Stimulated activated CD8-positive, alpha-beta memory T cell treated with anti-CD3 and anti-CD28 coated beads, Interleukin-15, amount 100 ng/mL, for 4 hours (primary cell): ENCODE measurements at places on chromosomes 5 and 9.

- no peak for DNase-seq
These were observed 79.0 kb downstream of the MACROH2A1 start for GRCh38 chr5:135319928-135320606.

DNA sequence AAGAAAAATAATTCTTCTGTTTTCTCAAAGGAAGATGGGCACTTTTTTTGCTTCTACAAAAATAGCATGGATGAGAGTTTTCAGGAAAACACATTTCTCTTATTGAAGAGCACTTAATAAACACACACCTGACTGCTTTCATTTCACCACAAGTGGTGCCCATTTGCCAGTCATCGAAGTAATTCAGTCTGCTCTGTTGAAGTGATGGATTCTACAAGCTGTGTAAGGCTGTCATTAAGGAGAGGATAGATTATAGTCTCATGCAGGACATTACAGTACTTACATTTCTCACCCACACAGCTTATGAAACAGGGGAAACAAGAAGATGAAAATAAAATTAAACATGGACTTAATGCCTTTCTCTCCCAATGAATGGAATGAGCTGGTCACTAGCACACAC is 165.2 kb downstream of the NR2F1-AS1 start:
- DNase-seq, result no peak

GRCh38 chr9:6782981-6783380 is 25.2 kb downstream of the KDM4C start:
- no peak for DNase-seq

- DNase-seq, result no peak
These were observed 118.2 kb upstream of the CTNND2 start for GRCh38 chr5:12022444-12022843.

- DNase-seq, result no peak
These were observed 248.7 kb downstream of the TAF11L14 start for GRCh38 chr5:17882760-17883488.

DNA sequence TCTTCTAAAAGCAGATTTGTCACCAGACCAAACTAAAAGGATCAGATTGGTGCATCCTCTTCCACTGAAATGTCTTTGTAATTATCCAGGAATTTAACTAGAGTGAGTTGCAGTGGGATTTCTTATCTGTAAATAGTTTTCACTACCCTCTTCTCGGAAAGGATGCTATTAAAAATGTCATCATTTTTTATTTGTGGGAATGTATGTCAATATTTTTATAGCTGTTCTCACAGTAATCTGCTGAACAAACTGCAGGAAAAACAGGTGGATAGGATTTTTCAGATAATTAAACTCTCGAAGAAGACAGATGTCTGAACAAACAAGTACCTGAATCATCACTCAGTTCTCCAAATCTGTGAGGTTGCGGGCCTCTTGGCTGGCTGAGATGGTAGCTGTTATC is 62.7 kb downstream of the RAB14 start:
- no peak for DNase-seq

- DNase-seq, result no peak
These were observed 57.1 kb downstream of the MFAP3 start for GRCh38 chr5:154095904-154096303.

- DNase-seq, result no peak
These were observed 265.2 kb downstream of the TMEM38B start for GRCh38 chr9:105959531-105959930.

DNA sequence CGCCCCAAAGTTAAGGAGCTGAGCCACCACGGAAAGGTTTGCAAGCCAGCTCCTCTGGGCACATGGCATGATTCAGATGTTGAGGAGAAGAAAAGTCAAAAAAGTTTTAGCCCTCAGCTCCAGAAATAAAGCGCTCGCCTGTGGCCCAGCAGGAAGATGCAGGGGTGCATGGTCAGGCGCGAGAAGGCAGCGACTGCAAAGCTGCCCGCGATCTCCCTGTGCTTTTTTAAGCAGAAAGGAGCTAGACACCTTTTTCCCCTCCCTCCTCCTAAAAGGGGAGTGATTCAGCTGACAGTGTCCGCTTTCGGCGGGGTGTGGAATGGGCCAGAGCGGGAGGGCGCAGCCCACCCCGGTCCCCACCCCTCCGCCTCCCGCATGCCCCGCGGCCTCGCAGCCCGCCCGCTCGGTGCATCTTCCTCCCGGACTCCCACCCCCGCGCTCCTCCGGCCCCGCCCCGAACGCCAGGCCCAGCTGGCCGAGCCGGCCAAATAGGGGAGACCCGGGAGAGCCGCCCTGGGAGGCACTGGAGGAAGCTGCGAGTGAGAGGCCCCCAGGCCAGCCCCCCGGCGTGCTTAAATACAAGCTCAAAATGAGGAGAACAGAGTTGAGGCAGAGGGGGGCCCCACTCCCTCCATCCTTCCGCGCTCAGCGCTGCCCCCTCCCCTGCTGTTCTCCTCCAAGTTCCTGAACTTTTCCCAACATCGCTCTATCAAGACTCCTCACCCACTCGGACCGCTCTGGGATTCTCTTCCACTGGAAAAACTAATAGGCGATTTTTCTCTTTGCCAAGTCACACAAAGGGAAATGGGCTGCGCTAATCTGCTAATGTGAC is at the start of gene ADAMTS12:
Gene ADAMTS12, minus strand, starts transcription at position 203 of the 832 bp plus-strand sequence. Its CDS starts 134 bp downstream, at position 69.
- DNase-seq, result no peak

DNA sequence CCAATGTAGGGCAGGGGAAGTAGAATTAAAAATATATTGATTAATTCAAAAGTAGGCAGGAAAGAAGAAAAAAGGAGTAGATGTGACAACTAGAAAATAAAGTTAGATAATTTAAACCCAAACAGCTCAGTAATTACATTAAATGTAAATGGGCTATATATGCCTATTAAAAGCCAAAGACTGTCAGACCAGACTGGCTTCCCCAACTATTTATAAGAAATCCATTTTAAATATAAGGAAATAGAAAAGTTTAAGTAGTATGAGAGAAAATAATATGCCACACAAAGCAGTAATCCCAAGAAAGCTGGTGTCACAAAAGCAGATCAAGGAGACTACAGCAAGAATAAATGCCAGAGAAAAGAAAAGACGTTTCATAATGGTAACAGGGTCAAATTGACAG is 28.9 kb upstream of the SARDH start:
- no peak for DNase-seq

DNA sequence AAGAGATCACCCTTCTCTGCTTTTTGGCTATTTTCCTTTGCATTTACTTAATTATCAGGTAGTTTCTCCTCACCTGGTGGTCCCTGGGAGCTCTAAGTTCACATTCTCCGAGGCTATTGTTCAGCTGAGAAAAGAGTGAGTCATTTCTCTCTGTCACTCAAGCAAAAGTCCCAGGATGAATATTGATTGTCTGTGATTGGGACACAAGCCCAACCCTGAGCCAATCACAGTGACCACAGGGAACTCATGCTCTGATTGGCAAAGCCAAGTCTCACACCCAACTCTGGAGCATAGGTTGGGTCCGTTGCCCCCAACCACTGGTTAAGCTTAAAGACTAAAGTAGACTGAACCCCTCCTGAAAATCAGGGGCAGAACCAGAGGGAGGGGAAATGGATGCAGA is 27.8 kb upstream of the FAT2 start:
- no peak for DNase-seq

DNA sequence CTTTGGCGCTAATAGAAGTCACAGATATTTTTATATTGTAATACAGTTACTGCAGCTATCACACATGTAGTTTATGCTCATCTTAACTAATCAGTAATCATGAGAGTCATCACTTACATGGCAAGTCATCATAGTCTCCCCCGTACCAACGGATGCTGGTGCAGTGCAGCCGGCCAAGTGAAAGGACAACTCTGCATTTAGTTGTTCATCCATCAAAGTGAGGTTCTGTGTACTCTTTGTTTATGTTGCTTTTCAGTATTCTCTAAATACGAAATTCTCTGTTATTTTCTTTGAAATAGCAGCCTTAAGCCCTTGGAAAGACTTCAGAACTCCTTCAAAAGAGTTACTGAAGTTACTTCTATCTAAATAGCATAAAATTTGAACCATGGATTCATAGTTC is 216.7 kb downstream of the CCDC171 start:
- DNase-seq, result no peak

GRCh38 chr9:92666236-92666635 is 3.7 kb downstream of the IPPK start:
- no peak for DNase-seq

GRCh38 chr5:68777135-68777534 is 316.7 kb upstream of the SLC30A5 start:
- DNase-seq, result no peak

DNA sequence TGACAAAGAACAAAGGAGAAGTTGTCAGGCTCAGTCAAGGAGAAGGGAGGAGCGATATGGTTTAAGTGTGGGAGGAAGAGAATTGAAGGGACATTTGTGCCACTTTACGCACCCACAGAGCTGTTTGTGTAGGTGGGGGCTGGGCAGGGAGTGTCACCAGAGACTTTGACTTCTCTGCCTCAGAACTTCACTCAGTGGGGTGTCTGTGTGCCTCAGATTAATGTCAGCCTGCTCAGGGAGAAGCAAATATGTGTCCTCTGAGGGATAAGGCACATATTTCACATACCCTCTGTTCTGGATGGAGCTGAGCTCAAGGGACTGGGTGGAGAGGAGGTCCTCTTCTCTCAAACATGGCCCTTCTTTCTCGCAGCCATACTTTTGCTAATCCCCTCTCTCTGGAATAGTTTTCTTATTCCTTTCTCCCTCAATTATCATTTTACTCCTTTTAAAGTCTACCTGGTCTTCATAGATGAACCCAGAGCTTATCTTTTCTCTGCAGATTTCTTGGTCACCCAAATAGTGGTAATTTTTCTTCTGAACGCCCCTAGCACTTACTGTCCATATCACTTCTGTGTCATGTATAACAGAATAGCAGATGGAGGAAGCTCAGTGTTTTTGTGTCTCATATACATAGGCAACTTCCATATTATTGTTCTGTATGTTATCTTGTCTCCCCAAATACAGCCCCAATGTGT is 77.0 kb downstream of the IQGAP2 start:
- no peak for DNase-seq
